ENCODE measurements at places on chromosomes 16 and 17. TPM values are rescaled to one million over a fixed set of nuclear protein-coding genes. Genes with fewer than 3 reads are reported as not detected.

DNA sequence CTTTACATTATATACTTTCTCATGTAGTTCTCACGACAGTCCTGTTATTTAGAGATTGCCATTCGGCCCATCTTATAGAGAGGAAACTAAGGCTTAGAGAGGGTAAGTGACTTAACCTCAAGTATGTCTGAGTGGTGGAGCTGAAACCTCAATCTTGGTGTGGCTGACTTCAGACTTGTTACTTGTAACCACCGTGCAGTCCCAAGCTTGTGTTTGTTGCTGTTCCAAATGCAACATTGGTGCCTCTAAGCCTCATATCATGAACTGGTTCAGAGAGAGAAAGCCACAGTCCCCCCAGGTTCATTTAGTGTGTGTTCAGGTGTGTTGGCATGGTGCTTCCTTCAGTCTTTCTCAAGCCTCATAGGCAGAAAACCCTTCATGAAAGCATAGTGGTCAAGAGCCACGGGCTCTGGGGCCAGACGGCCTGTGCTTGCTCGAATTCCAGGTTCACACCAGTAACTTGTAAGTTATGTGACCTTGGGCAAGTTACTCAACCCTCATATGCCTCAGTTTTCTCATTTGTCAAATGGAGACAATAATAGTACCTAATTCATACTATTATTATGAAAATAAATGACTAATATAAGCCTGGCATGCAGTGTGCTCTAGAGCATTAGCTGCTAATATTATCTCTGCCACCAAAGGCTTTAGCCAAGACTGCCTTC is 39.9 kb downstream of the CDH1 start:
- no peak overlapping the region for H3K4me3 ChIP-seq
- H3K27ac ChIP-seq = no peak overlapping the region
- no peaks in the 10 kb centered on the region for H3K36me3 ChIP-seq
- no peak for DNase-seq
- no peaks in the 10 kb centered on the region for H3K4me1 ChIP-seq

DNA sequence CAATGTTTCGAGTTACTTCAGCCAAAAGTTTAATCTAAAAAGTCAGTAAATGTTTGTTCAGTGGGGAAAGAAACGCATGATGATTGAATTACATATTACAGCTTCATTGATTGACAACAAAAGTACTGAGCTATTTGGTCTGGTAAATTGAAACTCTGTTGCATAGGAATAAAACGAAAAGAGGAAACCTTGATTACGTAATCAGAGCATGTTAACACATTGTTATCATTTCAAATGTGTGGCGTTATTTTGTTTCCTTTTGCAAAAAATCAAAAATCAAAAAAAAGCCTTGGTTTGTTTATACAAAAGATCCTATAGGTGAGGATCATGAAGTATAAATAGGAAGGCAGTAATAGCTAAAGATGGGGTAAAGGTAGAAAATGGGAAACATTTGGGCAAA is 19.5 kb upstream of the CA10 start:
- no peak for DNase-seq
- H3K36me3 ChIP-seq = no peaks in the 10 kb centered on the region
- H3K27ac ChIP-seq = no peak overlapping the region
- H3K4me3 ChIP-seq = no peak overlapping the region

DNA sequence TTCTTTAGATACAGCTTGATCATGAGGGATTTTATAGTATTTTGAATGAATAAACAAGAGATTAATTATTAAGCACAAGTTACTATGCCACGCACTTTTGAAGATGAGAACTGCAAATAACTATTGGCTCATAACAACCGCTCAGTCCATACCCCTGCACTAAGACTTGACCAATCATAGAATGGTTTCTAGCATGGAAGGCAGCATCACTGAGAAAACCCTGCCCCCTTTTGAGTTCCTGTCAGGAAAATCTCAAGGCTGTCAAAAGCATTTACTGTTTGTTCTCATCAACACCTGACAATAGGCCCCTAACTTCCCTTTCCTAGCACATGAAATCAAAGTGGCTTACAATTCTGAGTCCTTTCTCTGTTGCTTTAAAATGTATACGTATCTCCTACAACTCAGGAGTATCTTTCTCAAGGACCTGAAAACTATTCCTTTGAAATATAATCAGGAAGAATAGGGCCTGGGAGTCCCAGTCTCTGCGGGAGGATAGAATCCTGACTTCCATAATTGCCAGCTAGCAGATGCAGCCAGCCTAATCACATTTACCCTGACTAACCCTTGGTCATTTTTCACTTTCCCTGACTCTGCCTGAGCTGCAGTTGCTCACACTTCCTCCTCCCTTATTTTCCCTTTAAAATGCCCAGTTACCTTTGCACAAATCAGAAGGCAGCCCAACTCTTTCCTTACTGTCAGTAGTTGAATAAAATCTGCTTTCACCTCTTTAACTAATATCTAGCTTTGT is 9.1 kb upstream of the MMD start:
- H3K4me1 ChIP-seq = no peaks in the 10 kb centered on the region
- no peak for DNase-seq
- H3K27me3 ChIP-seq = no peaks in the 10 kb centered on the region
- H3K4me3 ChIP-seq = no peak overlapping the region

- H3K27ac ChIP-seq = no peak overlapping the region
- no peaks in the 10 kb centered on the region for H3K27me3 ChIP-seq
- no peaks in the 10 kb centered on the region for H3K36me3 ChIP-seq
- no peak overlapping the region for H3K4me3 ChIP-seq
Measured at GRCh38 chr17:81412490-81413093, 17.3 kb downstream of the BAHCC1 start.

- H3K27me3 ChIP-seq = peaks cover 86% of the 10 kb centered on the region
- DNase-seq = no peak
- no peak overlapping the region for H3K27ac ChIP-seq
- no peak overlapping the region for H3K4me3 ChIP-seq
- no peaks in the 10 kb centered on the region for H3K4me1 ChIP-seq
Measured at GRCh38 chr17:47792457-47792856, 29.1 kb downstream of the OSBPL7 start.

- H3K27ac ChIP-seq = no peak overlapping the region
- H3K4me1 ChIP-seq = no peaks in the 10 kb centered on the region
- no peaks in the 10 kb centered on the region for H3K27me3 ChIP-seq
- no peaks in the 10 kb centered on the region for H3K36me3 ChIP-seq
Measured at GRCh38 chr17:39820541-39820940, 43.6 kb downstream of the IKZF3 start.

- H3K27me3 ChIP-seq = no peaks in the 10 kb centered on the region
- H3K36me3 ChIP-seq = peaks cover 97% of the 10 kb centered on the region
- H3K27ac ChIP-seq = no peak overlapping the region
- no peaks in the 10 kb centered on the region for H3K4me1 ChIP-seq
- DNase-seq = no peak
Measured at GRCh38 chr17:68532826-68533225, 20.6 kb downstream of the PRKAR1A start.

DNA sequence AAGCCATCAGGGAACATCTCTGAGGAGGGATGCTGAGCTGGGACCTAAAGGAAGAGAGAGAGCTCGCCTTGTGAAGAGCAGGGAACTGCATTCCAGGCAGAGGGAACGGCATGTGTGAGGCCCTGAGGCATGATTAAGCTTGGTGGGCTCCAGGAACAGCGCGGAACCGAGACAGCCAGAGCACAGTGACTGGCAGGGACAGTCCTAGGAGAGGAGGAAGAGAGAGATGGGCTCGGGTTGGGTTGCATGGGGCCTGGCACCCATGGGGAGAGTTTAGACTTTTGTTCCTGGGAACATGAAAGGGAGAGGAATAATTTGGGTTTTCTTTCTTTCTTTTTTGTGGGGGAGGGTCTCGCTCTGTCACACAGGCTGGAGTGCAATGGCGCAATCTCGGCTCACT is 39.2 kb upstream of the CPNE2 start:
- no peaks in the 10 kb centered on the region for H3K36me3 ChIP-seq
- no peak overlapping the region for H3K4me3 ChIP-seq
- H3K27ac ChIP-seq = no peak overlapping the region

DNA sequence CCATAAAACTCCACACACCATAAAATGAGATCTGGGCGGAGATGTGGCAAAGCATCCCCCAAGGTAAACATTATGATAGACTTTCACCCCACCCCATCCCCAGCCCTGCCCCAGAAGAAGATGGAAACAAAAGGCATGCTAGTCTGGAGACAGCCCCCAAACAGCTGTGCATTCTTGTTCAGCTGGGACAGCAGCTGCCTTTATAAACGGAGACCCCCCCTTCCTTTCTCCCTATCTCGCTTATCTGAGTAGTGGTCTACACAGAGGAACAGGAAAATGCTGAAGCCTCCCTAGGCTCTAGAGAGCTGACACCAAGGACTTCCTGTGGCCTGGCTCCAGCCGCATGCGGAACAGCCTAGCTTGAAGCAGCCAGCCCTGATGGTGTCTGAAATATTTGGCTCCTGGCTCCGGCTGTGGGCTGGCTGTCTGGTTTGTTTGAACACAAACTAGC is 190.3 kb upstream of the ANKFN1 start:
- no peaks in the 10 kb centered on the region for H3K27me3 ChIP-seq
- H3K4me1 ChIP-seq = peaks cover 8% of the 10 kb centered on the region
- H3K4me3 ChIP-seq = no peak overlapping the region

DNA sequence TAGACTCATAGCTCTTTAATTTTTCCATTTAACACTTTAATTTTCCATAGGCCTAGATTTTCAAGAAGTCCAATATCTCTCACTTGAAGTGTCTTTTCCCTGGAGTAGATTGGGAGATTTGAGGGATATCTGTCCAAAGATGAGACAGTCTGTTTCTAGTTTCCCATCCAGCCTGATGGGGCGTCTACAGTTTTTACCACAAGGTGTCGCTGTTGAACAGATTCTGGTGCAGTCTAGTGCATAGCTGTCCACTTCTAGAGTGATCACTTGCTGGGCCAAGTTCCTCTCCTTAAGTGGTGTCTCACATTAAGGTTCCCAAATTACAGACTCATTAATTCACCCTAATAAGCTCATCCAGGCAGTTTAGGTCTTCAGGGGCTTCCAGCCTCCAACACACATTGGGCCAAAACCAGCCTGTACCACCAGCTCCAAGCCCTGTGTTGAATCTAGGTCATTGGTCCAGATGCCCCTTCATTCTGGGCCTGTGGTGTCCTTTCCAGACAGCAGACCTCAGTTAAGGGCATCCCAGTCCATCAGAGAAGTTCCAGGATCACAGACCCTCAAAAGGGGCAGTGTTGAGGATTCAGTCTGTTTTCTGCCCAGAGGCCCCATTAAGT is 9.4 kb downstream of the SNX20 start:
- H3K4me1 ChIP-seq = no peaks in the 10 kb centered on the region
- peak overlapping the region; percentile 17 for H3K4me3 ChIP-seq
- no peaks in the 10 kb centered on the region for H3K36me3 ChIP-seq
- DNase-seq = peak; percentile 82
- H3K27ac ChIP-seq = no peak overlapping the region

DNA sequence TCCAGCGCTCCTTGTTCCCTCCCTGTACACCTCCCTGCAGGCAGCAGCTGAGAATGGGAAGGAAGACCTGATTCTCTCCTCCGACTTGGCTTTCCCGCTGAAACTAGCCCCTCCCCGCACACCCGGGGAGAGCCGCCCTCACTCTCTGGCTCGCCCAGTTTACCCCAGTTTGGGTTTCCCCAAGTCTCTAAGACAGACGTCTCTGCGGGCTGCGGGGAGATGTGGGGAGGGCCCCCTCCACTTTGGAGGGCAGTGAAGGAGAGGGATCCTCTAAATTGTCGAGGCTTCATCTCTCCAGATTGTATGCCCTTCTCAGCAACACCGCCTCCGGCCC is 797 bp downstream of the GRB7 start:
- H3K27ac ChIP-seq = no peak overlapping the region
- peak; percentile 91 for DNase-seq
- peaks cover 4% of the 10 kb centered on the region for H3K36me3 ChIP-seq
- peaks cover 5% of the 10 kb centered on the region for H3K4me1 ChIP-seq
- H3K27me3 ChIP-seq = no peaks in the 10 kb centered on the region
- peak overlapping the region; percentile 87 for H3K4me3 ChIP-seq

RGS11 gene
- 5.8 TPM for total RNA-seq

ZNF747 gene
- 17.2 TPM for total RNA-seq
